ENCODE measurements at places on chromosomes 2 and 18. TPM values are rescaled to one million over a fixed set of nuclear protein-coding genes. Genes with fewer than 3 reads are reported as not detected.

FAM228A gene
- 2.3 TPM for total RNA-seq

ROCK1 gene
- total RNA-seq: 29.9 TPM

MYO7B gene
- 0.23 TPM for total RNA-seq

LRRTM4 gene
- total RNA-seq: not detected

CFAP65 gene
- not detected for total RNA-seq

IL36B gene
- not detected for total RNA-seq

CGREF1 gene
- 15.8 TPM for total RNA-seq

FAP gene
- 182 TPM for total RNA-seq

CHCHD5 gene
- total RNA-seq: 13.2 TPM

XPO1 gene
- 154 TPM for total RNA-seq

AFF3 gene
- total RNA-seq: 0.08 TPM

ACMSD gene
- total RNA-seq: not detected

ZNF521 gene
- total RNA-seq: 31.2 TPM

LYPD1 gene
- 256 TPM for total RNA-seq

ASXL3 gene
- 1.8 TPM for total RNA-seq

GAREM1 gene
- 2.7 TPM for total RNA-seq

SFTPB gene
- total RNA-seq: 0.30 TPM

SERPINB5 gene
- not detected for total RNA-seq

ST8SIA5 gene
- total RNA-seq: not detected

XDH gene
- total RNA-seq: 0.12 TPM

IL36G gene
- not detected for total RNA-seq
